Renal cortex interstitium (tissue), 15 donors: ENCODE measurements at places on chromosomes 1 and 21. TPM values are rescaled to one million over a fixed set of nuclear protein-coding genes. Genes with fewer than 3 reads are reported as not detected.

GRCh38 chr1:63887809-63888208 is 114.0 kb downstream of the ROR1 start:
- no peak for DNase-seq

The RSPO1 gene
- polyA plus RNA-seq = 4.8 TPM

The OR2T27 gene
- not detected for polyA plus RNA-seq

GRCh38 chr1:72283022-72283306 is 625 bp upstream of the NEGR1 start:
- DNase-seq = no peak

- no peak for DNase-seq
Measured at GRCh38 chr1:15424146-15424667, 14.0 kb upstream of the CTRC start.

- DNase-seq = no peak
Measured at GRCh38 chr1:30650038-30650967, 73.1 kb downstream of the MATN1 start.

DNA sequence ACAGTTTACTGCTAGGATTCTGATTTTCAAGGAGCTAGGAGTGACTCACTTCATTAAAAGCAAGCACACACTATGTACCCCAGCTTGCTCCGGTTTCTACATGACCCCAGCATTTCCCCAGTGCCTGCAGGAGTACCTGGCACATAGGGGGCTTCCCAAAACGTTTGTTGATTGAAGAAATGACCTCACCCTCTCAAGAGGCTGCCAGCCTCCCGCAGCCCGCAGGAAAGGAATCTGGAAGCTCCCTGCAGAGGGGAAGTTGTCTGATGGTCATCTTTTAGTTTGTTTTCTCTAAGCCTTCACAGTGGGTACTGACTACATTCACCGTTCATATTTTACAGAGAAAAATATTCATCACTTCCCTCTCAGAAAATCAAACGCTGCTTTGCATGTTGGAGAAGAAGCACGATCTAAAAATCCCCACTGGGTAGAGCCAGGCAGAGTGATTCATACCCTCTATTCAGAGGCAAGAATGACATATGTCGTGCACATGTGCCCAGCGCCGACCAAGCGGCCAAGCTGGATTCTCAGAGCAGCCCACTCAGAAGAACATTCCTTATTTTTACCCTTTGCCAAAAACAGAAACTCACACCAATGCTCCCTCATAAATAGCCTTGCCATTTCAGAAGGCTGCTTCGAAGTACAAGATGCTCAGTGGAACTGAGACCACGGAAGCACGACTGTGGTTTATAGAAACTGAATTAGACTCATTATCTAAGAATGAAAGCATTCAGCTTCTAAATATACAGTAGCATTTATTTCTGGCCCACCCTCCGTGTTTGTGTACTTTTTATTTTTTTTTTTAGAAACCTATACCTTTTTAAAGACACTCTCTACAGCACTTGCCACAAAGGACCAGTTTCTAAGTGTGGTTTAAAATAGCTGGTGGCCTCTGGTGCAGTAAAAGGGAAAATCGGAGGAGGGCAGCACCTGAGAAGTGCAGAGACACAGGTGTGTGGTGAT is 143.2 kb downstream of the MIS18A start:
- DNase-seq = no peak

GRCh38 chr1:183077097-183077496 is 53.9 kb downstream of the LAMC1 start:
- DNase-seq = no peak

DNA sequence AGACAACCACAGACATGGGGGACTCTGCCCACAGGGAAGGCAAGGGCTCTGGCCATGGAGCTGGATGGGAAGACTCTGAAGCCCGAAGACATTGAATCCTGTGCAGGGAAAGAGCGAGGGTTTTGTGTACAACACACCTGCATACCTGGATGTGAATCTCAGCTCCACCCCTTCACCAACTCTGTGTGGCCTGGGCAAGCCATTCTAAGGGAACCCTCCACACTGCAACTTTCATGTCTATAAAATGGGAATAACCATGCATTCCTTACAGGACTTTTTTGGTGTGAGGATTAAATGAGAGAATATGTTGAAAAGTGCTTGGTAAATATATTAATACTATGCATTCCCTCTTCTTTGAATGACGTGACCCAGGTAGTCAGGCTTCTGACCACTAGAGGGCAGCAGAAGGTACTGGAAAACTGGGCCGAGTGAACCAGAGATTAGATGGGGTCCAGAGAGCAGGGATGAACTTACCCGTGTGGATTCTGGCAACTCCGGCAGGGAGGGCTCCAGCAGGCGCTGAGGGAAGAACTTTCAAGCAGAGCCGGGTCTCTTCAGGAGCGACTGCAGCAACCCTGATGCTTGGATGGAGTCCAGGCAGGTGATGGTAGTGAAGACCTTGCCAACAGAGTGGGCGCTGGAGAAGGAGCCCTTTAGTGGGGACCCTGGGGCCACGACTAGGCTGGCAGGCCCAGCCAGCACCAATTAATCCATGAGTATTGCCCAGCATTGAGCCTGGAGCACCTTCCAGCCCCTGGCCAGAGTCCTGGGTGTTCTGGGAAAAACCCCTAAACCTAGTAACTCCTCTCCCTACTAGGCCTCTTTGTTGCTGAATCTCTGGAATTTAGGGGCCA is 834 bp upstream of the ELF3 start:
- peak; percentile 75 for DNase-seq

DNA sequence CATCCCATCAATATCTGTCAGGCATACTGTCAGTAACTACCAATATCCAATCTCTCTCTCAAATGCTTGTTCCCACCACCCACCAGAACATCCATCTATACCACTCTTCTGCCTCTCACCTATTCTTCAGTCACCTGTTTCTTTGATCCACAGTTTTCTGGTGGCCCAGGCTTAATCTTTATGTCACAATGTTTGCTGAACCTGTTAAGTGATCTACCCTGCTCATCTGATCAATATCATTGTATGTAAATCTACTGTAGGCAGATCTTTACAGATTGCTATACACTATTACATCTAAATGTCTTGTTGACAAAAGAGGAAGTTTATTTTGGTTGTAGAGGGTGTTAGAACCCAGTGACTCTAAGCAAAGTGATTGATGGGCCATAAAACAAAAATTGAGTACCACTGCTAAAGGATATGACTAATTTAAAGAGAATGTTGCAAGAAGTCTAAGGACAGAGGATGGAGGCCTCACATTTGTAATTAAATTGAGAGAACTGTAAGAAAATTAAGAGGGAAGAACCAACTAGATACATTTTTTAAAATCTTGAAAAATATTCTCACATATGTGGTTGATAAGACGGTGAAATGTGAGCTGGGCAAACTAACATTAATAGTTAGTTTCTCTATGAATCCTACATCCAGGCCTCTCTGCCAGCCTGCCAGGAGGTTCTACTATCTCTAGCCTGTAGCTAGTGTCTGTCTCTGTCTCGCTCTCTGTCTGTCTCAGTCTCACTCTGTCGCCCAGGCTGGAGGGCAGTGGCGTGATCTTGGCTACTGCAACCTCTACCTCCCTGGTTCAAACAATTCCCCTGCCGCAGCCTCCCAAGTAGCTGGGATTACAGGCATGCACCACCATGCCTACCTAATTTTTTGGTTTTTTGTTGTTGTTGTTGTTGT is 34.1 kb downstream of the EGLN1 start:
- no peak for DNase-seq

The SPATA6 gene
- polyA plus RNA-seq = 14.5 TPM

DNA sequence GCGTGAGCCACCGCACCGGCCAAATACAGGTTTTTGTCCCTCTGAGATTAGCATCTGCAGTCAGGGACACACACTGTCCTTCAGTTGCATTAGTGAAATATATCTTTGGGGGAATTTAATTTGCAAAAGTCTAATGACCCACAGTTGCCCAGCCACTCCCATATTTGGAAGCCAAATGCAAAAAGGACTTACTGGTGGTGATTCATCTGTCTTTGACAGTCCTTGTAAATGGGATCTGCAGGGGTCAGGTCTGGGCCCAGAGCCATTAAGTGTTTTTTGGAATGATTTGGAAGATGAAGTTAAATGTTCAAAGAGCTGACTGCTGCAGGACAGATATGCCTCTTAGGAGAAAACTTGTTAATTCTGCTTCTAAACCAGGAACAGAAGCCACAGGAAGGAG is 44.6 kb upstream of the DNASE2B start:
- DNase-seq = no peak

GRCh38 chr21:46503922-46504550 is 45.3 kb downstream of the DIP2A start:
- no peak for DNase-seq
